ENCODE measurements at places on chromosomes 2 and 18.

DNA sequence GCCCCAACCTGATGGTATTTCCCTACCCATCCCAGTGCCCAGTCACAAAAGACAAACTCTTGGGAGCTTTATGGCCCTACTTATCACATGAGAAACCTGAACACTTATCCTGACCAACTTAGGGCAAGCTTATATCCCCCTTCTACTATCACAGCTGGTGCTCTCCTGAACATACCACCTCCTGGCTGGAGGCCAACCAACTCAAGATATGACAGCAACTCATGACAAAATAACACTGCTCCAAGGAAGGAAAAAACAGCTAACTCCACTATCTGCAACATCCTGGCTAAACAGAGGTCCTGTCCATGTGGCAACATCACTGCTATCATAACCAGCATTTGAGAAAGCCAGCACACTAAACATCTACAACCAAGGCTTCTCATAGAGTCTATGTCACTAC is 20.9 kb upstream of the CLASP1 start:
- no peak for DNase-seq

DNA sequence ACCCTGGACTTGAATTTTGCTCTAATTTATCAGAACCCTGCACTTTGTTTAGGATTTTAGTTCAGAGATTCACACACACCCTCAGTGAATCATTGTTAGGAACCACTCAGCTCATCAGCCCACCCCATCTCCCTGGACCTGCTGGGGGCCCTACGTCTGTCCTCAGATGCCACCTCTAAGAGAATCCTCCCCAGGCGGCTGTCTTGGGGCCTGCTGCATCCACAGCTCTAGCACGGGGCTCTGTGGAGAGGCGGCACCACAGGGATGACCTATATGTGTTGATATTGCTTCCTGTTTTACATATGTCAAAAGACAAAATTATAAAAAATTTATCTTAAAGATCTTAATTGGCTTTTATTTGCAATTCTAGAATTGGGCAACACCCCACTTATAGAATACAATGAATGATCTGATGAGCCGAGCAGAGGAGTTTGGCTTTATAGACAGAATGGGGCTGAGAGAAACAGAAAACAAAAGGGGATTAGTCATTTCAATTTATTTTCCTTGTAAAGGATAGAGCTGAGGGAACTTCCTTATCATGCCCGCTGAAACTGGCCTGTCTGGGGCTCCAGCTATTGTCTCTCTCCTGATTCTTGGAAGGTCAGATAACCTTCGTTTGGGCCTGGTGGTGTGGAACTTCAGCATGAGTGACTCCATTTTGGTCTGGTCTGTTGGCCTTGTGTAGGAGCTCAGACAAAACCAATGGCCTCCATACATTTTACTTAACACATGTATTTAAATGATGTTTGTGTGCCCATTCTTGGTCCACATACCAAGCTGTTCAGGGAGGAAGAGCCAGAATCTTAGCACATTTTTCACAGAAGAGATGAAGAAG is 1.4 kb downstream of the MYO7B start:
- DNase-seq = no peak

- no peak for DNase-seq
Measured at GRCh38 chr18:55421308-55421614, 166.7 kb downstream of the TCF4 start.

- no peak for DNase-seq
Measured at GRCh38 chr18:51578406-51578980, 381.0 kb upstream of the MEX3C start.

GRCh38 chr18:45218436-45218835 is 396.8 kb upstream of the SLC14A2 start:
- no peak for DNase-seq

DNA sequence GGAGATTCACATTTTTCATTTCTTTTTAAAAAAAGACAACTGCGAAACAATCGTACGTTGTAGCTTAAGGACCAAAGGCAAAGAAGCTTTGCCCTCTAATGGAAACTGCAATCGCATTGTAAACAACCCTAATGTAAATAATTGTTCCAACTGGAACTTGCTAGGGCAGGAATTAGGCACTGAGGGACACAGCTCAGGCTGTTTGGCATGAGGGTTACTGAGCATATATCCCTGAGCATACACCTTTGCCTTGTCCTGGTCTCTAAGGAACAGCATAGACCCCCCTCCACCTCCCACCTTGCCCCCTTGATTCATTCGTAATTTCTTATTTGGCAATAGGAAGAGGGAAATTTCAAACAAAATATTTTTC is 396.4 kb downstream of the LNPK start:
- DNase-seq = no peak

DNA sequence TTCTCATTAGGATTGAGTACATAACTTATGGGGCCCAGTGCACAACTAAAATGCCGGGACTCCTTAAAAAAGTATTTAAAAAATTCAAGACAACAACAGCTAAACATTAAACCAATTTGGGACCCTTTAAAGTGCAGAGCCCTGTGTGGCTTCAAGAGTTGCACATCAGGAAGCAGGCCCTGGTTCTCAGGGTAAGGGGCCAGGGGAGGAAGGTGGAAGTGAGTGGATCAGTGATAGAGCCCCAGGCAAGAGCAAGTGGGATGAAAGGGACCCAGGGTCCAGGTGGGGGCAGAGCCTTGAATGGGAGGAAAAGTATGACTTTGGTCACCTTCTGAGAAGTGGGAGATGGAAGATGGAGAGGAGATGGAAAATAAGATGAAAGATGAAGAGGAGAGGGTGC is 2.3 kb upstream of the FHOD3 start:
- DNase-seq = no peak

GRCh38 chr18:25373432-25374179 is 21.6 kb upstream of the ZNF521 start:
- no peak for DNase-seq

Data from activated T-cell treated with anti-CD3 and anti-CD28 coated beads for 48 hours (primary cell).